ENCODE measurements at places on chromosomes 4 and X.

- no peak for DNase-seq
Measured at GRCh38 chr4:38979081-38979480, 53.1 kb downstream of the TMEM156 start.

GRCh38 chrX:53813670-53814440, 127.3 kb upstream of the HUWE1 start:
- no peak for DNase-seq

DNA sequence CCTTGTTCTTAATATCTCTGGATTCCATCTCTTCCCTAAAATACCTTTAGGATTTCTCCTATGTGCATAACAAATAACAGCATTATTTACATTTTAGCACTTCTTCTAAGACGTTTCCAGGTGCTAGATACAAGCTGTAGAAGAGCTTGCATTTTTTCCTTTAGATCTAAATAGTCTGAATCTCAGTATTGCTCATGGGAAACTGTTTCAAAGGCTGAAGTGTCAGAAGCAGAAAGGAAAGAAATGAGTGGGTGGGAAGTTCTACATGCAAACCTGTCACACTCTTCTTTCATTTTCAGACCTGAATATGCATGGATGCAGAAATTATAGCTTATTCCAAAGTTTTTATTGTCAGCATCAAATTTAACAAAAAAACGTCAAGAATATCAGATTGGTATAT, 41.8 kb downstream of the FGF13 start:
- DNase-seq = no peak

- DNase-seq = no peak
Measured at GRCh38 chr4:143667461-143667860, 33.0 kb downstream of the FREM3 start.

DNA sequence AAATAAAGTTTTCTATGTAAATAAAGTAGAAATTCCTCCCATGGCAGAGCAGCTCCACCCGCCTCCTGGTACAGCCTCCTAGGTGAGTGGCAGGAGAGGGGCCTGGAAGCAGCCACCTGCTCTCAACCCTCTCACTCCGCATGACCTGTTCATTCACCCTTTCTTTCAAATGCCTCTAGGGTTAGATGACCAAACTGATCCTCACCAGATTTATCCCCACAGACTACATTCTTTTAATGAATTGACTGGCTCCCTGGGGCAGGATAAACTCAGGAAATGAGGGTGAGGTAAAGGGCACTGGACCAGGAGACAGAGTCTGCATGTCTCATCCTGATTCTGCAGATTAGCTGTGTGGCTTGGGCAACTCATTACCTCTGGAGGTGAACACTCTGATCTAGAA, 32.6 kb upstream of the NKX6-1 start:
- DNase-seq = no peak

DNA sequence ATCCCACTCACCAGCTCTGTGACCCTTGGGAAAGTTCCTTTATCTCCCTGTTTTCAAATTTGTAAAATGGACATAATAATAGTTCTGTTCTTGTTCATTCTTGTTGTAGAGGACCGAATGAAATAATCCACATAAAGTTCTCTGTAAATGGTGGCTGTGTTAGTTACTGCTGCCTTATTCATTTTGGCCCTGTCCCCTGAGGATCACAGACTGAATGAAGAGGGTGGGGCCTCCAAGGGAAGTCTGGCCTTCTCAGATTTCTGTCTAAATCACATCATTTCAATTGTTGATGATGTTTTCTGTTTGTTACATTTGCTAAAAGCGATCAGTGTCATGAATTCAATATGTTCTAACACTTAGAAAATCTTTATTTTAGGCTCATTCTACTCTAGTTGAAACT, 117.9 kb downstream of the PPEF1 start:
- DNase-seq = no peak

GRCh38 chrX:63765712-63766111, 19.3 kb downstream of the ARHGEF9 start:
- DNase-seq = no peak

DNA sequence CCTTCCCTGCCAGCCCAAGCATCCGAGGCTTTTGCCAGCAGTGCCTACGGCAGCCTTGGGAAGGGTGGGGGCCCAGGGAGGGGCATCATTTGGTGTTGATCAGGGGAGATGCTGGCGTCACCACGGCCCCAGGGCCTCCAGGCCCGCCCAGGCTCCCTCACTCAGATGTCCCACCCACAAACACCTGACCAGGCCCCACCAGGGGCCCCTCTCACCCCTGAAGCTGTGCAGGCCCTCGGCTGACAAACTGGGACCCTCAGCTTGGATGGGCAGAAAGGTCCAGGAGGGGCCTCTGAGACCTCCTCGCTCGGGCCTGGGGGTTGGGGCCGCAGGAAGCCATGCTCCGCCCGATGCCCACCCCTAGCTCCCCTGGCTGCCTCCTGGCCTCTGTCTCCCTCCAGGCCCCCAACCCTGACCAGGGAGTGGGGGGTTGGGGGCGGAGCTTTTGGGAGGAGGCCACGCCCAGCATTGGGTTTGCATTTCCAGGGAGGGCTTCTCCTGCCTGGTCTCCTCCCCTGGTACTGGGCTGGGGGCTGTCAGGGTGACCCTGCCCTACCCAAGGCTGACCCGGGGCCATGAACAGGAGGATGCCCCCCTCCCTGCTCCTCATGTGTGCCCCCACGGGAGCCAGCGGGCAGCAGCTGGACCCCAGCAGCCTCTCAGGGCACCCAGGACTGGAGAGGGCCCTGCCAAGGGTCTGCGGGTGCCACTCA, 33.4 kb upstream of the SPON2 start:
- peak; percentile 45 for DNase-seq

DNA sequence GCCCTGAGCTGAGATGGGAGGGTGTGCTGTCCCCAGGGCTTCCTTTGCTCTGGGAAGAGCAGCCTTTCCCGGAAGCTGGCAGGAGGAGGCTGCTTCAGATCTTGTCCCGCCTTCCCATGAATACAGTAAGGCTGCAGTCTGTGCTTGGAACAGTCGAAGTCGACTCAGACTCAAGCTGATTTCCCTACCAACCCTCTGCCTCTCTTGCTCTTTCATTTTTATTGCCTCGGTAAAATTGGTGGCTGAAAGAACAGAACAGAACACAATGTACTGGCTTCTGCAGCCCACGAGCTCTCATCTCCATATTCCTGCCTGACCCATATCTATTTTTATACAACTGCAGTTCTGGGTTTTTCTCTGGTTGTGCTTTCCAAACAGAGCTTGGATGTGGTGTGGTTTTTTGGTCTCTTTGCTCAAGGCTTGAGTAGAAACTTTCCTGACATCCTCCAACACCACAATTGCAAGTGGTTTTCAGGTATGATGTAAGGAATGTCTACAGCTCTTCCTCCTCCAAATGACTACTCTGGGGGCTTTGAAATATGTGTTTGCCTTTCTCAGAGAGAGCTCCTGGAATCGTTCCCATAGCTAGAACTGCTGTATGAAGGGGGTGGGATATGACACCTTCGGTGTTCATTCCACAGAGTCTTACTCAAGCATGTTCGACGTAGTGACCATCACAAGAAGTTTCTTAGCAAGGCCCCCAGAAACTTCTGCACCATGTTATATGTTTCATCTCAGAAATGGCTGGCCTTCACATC, 61.3 kb downstream of the ENPP6 start:
- DNase-seq = no peak

- no peak for DNase-seq
Measured at GRCh38 chr4:75107755-75108612, 175.1 kb downstream of the PARM1 start.

GRCh38 chrX:39665830-39666518, 431.8 kb downstream of the BCOR start:
- no peak for DNase-seq

DNA sequence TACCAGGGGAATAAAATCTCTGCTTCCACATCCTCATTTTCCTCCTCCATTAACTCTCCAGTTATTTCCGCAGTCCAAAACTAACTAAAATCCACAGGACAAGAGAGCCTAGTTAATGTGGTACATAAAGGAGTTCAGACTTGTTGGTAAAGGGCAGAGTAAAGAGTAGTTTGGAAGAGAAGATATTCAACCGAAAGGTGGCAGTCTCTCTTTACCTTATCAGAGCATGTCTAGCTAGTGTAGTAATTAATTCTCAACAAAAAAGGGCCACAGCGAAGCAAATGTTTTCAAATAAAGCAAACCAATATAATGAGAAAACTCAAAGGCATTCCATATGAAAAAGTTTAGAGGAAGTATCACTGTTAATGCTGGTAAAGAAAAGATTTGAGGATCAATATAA, 286.5 kb downstream of the GLUD2 start:
- DNase-seq = no peak

DNA sequence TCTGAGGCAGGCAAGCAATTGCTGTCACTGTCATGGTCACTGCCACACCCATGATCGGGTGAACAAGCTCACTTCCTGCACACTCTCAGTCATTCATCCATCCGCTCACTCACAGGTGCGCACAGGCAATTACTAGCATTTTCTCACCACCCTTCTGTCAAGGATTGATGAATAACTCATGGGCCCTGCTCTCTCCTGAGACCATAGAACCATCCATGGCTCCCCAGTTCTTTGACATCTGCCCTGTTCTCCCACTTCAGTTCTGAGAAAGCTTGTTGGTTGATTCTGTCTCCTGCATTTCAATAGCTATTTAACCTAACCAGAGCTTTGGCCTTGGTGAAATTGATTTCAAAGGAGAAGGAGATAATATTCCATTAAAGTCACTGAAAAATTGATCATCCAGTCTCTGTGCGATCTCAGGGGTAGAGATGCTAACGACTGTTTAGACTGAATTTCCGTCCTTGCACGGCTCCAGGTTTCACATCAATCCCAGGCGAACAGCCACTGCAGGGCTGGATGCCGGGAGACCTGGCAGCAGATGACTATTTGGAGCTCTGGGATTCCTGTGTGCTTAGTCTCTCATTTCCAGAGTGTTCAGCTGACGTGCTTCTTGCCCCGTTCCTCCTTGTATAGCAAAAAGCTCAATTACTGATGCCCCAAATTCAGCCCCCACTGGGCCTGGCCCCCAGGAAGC, 36.9 kb upstream of the ADRA2C start:
- no peak for DNase-seq

GRCh38 chr4:133320576-133321170, 171.6 kb downstream of the PCDH10 start:
- DNase-seq = no peak

GRCh38 chrX:44580466-44580865, 37.8 kb upstream of the FUNDC1 start:
- DNase-seq = no peak

GRCh38 chrX:69968950-69969349, 80.8 kb downstream of the AWAT2 start:
- DNase-seq = no peak

DNA sequence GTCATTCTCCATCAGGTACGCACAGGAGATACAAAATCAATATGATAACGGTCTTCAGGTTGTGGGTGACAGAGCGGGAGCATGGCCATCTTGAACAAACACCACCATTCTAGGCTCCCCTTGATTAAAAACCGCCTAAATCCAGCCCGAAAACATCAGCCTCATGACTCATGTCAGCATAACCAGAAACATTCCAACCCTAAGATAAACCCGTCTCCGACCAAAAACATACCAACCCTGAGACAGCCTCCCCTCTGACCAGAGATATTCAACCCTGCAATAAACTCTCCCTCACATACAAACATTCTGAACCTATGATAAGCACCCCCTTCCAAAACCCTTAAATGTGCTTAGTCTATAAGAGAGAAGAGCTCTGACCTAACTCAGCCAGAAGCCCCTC, 157.9 kb downstream of the DHRSX start:
- no peak for DNase-seq

DNA sequence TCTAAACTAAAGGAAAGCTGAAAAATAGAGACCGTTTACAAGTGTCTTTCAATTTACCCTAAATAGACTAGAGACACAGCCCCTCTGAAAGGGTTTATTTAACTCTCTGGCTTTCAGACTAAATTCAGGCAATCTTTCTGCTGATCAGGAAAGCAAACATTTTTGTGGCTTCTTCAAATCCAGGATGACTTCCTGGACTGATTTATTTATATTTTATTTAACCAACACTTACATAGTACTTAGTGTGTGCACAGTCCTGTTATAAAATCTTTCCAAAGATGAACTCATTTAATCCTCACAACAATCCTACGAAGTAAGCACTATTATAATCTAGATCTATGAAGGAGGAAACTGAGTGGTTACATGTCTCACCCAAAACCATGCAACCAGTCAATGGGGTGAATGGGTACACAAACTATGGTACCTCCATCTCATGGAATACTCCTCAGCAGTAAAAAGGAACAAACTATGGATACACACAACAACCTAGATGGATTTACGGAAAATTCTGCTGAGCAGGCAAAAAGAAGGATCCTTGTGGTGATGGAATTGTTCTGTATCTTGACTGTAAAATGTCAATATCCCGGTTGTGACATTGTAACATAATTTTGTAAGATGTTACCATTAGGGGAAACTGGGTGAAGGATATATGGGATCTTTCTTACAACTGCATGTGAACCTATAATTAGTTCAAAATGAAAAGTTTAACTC, 64.1 kb upstream of the MAMLD1 start:
- DNase-seq = no peak

GRCh38 chr4:6761649-6762615, 20.6 kb upstream of the KIAA0232 start:
- peak; percentile 36 for DNase-seq

GRCh38 chrX:40153345-40154249, 55.8 kb upstream of the BCOR start:
- peak; percentile 70 for DNase-seq

- DNase-seq = no peak
Measured at GRCh38 chr4:125719987-125720386, 405.2 kb downstream of the FAT4 start.

GRCh38 chr4:126268106-126268505, 953.4 kb downstream of the FAT4 start:
- DNase-seq = no peak

- no peak for DNase-seq
Measured at GRCh38 chr4:138507522-138507921, 265.4 kb upstream of the SLC7A11 start.

GRCh38 chrX:118207831-118208453, 91.3 kb upstream of the KLHL13 start:
- DNase-seq = no peak

- no peak for DNase-seq
Measured at GRCh38 chr4:166846939-166847338, 387.4 kb downstream of the SPOCK3 start.

GRCh38 chrX:11105080-11105479, 6.1 kb upstream of the HCCS start:
- no peak for DNase-seq

GRCh38 chr4:37910091-37910486, 19.2 kb downstream of the TBC1D1 start:
- no peak for DNase-seq

DNA sequence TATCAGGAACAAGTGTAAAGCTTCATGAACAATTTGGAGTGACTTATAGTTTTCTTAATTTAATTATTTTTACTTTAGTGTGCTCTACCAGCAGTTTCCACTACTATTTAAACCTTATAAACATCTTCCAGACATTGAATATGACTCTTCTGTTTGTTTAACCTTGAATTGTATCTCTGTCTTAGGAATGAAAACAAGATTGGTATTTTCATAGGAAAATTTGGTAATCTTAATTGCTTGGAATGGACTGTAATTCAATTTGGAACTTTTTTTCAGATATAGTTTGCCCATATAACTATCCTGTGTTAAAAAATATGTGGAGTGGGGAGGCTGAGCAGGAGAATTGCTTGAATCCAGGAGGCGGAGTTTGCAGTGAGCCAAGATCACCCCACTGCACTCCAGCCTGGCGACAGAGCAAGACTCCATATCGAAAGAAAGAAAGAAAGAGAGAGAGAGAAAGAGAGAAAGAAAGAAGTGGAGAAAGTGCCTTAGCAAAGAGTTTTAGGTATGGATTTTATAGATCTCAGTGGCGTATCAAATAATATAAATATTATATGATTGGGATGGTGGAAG, 242.4 kb downstream of the BMPR1B start:
- DNase-seq = no peak

GRCh38 chr4:185128272-185129119, 14.6 kb upstream of the SLC25A4 start:
- no peak for DNase-seq

All from Peyer's patch (tissue), 4 donors.